Fibroblast of the conjunctiva (primary cell): ENCODE measurements at places on chromosomes 6 and 20.

DNA sequence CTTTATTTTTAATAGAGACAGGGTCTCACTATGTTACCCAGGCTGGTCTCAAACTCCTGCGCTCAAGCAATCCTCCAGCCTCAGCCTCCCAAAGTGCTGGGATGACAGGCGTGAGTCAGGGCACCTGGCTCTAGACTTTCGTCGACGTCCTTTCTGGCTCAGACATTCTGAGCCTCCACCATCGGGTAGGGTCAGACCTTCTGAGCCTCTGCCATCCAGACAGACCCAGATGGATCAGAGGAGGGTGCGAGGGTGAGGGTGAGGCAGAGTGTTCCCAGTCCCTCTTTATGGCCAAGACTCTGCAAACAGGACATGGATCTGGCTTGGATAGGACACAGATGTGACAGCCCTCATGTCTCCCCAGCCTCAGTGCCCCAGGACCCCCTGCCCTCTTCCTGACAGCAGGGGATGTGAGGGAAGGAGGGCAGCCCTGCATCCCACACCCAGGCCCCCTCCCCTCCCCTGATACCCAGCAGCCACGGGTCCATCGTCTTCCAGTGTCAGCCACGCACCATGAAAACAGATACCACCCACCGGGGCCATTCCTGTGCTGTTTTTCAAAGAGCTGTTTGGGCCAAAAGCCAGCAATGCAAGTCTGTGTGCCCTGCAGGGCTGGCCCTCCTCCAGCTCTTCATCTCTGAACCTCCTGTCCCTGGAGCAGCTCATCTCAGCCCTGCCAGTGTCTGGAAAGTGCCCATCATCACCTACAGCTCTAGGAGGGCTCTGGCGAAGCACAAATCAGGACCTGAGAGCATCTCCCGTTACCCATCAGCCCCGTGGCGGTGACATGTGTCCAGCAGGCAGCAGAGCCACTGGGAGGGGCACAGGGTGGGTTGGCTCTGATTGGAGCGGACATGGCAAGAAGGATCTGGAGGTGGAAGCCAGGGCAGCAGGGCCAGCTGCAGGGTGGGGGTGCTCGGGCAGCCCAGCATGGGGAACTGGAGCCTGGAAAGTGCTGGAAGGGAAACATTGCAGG is 208.4 kb downstream of the PREX1 start:
- DNase-seq: no peak

DNA sequence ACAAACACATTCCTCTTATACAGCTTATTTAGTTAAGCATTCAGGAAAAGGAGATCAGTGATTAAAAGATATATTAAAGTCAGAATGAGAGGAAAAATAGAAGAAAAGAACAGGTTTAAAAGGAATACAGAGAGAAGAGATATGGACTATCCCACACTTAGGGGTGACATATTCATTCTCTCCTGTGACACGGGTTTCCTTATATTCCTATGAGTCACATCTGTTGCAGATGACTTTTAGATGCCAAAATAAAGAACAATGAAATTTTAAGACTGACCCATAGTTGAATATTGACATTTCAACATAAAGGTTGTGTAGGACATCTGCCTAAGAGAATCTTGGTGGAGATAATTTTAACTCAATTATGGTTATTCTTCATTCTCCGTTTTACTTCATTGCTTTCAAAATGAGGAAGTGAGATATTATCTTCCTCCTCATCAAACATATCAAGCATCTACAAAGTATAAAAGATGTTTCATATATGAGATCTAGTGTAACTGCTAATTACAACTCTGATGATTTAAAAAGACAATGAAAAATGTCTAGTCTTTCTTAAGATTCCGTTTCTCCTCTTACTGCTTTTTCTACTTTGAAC is 1336.7 kb upstream of the CITED2 start:
- DNase-seq: no peak

GRCh38 chr20:11807054-11808048 is 110.3 kb upstream of the BTBD3 start:
- peak; percentile 66 for DNase-seq

GRCh38 chr20:47950124-47950912 is 165.0 kb upstream of the SULF2 start:
- no peak for DNase-seq

DNA sequence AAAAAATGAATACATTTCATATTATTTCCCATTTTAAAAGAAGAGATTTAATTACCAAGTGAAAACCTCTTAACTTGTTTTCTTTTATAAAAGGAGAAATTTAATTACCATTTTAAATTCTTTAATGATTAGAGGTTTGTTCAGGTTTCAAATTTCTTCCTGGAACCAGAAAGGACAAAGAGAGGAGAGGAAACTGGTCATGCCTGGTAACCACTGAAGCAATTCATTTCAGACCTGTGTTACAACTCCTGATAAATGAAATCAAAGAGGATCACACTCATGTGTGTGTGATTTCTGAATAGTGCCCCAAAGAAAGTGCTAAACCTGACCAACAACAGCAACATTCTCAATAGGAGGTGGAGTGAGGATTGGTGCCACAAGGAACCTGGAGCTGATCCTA is 12.6 kb upstream of the SLPI start:
- DNase-seq: no peak

DNA sequence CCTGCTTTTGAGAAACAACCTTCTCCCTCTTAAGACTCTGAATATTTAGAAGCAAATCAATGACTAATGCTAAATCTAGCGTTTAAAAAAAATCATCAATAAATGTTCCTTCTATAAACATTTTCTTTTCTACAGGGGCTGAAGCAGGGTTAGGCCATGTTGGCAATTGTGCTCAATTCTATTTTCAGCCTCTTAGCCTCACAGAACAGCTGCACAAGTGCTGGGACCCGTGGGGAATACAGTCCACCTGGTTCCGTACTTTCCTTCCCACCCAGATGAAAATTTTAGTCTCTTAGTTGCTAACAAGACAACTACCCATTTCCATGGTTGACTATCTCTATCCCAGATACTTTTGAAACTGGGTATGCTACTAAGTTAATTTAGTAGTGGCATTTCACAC is 138.6 kb downstream of the RPS12 start:
- DNase-seq: no peak

GRCh38 chr6:102298051-102298450 is 904.5 kb downstream of the GRIK2 start:
- no peak for DNase-seq

DNA sequence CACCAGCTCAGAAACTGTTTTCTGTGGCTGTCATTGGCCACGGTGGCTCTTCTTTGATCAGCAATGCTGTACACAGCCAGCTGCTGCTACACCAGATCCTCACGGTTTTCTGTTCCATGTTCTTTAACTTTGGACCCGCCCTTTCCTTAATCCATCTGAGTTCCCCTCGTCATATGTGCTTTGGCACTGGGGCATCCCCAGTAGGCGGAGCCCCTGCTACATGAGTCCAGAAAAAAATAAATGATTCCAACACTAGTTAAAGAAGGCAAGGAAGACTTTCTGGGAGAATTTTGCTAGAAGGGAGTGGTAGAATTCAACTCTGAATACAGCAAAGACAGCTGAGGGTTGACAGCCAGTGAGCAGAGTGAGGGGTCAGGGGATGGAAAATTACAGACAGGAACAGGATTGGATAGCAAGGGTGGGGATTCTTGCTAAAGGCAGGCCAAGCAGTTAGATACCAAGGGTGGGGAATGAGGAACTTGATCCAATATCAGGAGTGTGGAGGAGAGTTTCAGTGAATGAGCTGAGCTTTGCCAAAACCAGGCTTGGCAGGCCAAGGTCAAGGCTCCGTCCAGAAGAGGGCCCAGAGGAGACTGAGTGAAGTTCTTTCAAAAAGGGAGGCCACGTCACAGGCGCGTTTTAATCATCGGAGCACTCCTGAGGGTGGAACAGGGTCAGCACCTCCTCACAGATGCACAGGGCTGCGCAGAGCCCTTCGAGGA is 391.8 kb downstream of the CDH4 start:
- DNase-seq: no peak

DNA sequence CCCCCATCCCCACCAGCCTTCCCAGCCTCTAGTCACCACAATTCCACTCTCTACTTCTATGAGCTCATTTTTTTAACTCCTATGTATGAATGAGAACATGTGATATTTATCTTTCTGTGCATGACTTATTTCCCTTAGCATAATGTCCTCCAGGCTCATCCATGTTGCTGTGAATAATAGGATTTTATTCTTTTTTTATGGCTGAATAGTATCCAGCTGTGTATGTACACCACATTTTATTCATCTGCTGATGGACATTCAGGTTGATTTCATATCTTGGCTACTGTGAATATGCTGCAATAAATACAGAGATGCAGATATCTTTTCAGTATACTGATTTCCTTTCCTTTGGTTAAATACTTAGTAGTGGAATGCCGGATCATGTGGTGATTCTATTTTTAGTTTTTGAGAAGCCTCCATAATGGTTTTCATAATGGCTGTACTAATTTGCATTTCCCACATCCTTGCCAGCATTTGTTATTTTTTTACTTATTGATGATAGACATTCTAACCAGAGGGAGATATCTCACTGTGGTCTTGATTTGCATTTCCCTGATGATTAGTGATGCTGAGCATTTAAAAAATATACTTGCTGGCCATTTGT is 194.9 kb downstream of the PACRG start:
- DNase-seq: no peak

GRCh38 chr6:112310439-112311125 is 36.5 kb upstream of the RFPL4B start:
- DNase-seq: no peak

GRCh38 chr6:19849755-19850154 is 12.6 kb downstream of the ID4 start:
- DNase-seq: no peak

DNA sequence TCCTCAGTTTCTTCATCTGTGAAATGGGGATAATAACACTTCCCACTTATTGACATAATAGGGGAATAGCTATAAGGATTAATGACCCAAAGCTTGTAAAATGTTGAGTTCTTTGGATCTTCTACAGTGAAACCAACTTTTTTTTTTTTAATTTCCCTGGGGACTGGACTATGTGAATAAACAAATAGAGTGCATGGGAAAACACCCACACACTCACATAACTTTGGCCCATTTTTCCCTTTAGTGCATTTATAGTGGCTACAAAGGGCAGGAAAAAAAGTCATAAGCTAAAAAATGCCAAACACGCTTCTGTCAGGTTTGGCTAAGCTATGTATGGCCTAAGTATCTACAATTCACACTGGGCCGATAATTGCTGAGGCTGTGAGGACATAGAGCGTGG is 406.2 kb upstream of the JAG1 start:
- no peak for DNase-seq
